ENCODE measurements at places on chromosomes 11 and 22. TPM values are rescaled to one million over a fixed set of nuclear protein-coding genes. Genes with fewer than 3 reads are reported as not detected.

DNA sequence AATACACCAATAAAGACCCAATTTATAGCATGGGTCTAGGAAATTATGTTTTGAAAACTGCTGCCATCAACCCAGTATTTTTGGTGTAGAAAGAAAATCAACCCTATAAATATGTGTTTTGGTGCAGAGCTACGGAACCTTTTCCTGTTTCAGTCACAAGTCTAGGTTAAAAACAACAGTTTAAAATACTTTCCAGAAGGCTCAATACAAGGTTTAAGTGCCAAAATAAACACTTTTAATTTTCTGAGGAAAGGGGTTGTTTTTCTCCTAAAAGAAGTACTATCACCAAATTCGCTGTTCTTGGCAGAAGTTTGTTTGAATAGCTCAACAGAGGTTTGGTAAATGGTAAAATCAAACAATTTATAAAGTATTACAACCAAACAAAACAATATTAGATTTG, 201.3 kb downstream of the TMEM135 start:
- H3K36me3 ChIP-seq: peaks cover 4% of the 10 kb centered on the region
- no peaks in the 10 kb centered on the region for H3K27me3 ChIP-seq
- H3K27ac ChIP-seq: no peak overlapping the region
- no peaks in the 10 kb centered on the region for H3K4me1 ChIP-seq

USP2 gene
- 0.81 TPM for polyA plus RNA-seq

GRCh38 chr22:50544078-50544745, 1.5 kb upstream of the KLHDC7B start:
- H3K4me3 ChIP-seq: no peak overlapping the region
- DNase-seq: peak; percentile 83
- H3K36me3 ChIP-seq: no peaks in the 10 kb centered on the region
- no peak overlapping the region for H3K27ac ChIP-seq

TREH gene
- not detected for polyA plus RNA-seq

DNA sequence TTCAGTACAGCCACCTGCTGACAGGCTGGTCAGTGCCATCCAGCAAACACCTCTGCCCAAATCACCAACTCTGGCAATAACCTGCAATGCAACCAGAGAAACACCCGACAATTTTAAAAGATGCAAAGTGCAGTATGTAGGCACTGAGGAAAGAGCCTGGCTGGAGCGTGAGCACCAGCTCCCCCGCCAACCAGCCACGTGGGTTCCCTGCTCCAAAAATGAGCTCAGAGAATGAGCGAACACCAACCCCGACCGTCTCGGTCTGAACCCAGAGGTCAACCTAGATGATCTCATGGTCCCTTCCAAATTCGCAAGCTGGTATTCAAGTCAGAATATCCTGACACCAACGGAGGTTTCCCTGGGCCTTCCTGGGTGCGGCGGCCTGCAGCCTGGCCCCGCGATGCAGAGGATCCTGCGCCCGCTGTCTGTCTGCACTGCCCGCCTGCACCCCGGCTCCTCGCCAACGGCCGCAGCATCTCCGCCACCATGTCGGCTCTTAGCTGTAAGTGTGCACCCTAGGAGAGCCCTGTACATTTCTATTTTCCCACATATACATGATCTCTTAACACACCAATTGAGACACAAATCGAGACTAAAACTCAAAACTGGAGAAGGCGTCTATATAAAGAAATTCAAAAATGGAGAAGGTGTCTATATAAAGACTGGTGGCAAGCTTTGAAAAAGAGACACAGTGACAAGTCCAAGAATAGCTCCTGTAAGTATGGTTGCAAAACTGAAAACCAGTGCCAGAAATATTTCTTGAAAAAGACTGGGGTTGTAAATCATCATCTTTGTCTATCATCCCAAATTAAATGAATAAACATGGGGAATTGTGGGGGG, 22.8 kb downstream of the TMEM184B start:
- peaks cover 4% of the 10 kb centered on the region for H3K36me3 ChIP-seq
- no peaks in the 10 kb centered on the region for H3K27me3 ChIP-seq
- no peaks in the 10 kb centered on the region for H3K4me1 ChIP-seq
- H3K4me3 ChIP-seq: no peak overlapping the region

GRCh38 chr11:75376175-75376574, 23.1 kb upstream of the RPS3 start:
- no peaks in the 10 kb centered on the region for H3K4me1 ChIP-seq
- H3K27ac ChIP-seq: no peak overlapping the region
- DNase-seq: no peak
- H3K36me3 ChIP-seq: no peaks in the 10 kb centered on the region

DNA sequence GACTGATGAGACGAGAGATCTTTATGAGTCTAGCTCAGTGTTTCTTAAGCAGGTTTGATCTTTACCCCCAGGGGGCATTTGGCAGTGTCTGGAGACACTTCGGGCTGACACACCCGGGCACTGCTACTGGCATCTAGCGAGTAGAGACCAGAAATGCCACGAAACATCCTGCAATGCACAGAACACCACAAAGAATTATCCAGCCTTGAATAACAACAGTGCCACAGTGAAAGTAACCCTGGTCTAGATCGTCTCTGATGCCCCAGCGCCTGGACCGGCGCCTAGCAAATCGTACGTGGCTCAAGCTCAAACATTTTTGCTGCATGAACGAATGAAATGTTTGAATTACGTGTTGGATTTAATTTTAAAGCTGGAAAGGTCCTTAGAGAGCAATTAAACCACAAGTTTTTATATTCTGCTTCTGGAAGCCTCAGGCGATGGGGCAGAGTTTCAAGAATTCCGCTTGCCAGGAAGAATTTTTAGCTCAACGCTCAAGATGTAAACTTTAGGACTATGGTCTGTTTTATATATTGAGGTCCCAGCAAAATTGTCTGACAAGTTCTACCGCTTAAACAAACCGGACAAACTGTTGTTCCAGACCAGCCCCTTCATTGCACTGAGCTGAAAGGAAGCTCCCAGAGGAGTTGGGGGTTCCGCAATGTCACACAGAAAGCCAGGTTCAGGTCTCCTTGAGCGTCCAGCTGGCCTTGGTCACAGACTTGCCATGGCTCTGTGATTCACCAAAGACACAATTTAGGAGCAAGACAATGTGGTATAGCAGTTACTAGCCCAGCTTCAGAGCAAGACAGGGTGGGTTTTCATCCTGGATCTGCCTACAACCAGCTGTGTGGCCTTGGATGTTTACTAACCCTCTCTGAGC, 44.2 kb upstream of the SMTN start:
- no peak overlapping the region for H3K4me3 ChIP-seq
- H3K27ac ChIP-seq: no peak overlapping the region
- no peaks in the 10 kb centered on the region for H3K27me3 ChIP-seq
- no peak for DNase-seq
- peaks cover 3% of the 10 kb centered on the region for H3K4me1 ChIP-seq

- no peaks in the 10 kb centered on the region for H3K27me3 ChIP-seq
- H3K27ac ChIP-seq: no peak overlapping the region
- H3K4me1 ChIP-seq: peaks cover 12% of the 10 kb centered on the region
- H3K4me3 ChIP-seq: no peak overlapping the region
- H3K36me3 ChIP-seq: peaks cover 14% of the 10 kb centered on the region
- DNase-seq: peak; percentile 90
Measured at GRCh38 chr22:19909350-19910179, 32.0 kb upstream of the COMT start.

OR4D5 gene
- not detected for polyA plus RNA-seq

Measured in SK-N-SH (cell line).